ENCODE measurements at places on chromosomes 3 and 15.

DNA sequence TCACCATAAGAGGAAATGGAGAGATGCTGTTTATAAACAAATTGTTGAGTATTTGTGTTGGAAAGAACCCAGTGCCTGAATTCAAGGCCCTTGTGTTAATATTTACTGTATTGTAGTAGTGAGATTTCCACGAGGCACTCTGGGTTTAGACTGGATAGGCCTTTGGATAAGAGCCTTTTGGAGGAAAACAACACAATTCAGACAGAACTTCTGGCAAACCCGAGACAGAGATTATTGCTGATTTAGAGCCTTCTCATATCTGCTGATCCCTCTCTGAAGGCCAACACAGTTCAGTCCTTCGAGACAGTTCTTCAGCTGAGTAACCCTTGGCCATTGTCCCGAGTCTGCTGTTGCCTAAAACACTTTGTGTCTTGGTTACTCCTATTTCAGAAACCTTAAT lies 55.7 kb downstream of the LMCD1 start:
- DNase-seq = no peak

GRCh38 chr3:158354713-158355112 lies 216.3 kb upstream of the MLF1 start:
- peak; percentile 1 for DNase-seq

DNA sequence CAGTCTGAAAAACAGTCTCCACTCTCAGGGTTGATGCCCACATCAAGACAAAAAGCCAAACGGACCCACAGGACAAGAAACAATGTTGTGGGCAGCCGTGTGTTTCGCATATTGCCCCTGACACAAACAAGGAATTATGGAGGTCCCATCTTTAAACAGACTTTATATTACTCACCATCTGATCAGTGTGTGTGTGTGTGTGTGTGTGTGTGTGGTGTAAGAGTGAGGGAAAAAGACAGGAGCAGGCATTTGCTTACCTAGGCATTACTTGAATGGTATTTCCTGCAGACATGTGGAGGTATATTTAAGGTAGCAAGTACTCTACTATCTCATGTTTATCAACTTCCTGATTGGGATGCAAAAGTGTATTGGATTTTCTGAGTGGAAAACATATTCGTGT lies 136.3 kb downstream of the TMCO5A start:
- DNase-seq = no peak

DNA sequence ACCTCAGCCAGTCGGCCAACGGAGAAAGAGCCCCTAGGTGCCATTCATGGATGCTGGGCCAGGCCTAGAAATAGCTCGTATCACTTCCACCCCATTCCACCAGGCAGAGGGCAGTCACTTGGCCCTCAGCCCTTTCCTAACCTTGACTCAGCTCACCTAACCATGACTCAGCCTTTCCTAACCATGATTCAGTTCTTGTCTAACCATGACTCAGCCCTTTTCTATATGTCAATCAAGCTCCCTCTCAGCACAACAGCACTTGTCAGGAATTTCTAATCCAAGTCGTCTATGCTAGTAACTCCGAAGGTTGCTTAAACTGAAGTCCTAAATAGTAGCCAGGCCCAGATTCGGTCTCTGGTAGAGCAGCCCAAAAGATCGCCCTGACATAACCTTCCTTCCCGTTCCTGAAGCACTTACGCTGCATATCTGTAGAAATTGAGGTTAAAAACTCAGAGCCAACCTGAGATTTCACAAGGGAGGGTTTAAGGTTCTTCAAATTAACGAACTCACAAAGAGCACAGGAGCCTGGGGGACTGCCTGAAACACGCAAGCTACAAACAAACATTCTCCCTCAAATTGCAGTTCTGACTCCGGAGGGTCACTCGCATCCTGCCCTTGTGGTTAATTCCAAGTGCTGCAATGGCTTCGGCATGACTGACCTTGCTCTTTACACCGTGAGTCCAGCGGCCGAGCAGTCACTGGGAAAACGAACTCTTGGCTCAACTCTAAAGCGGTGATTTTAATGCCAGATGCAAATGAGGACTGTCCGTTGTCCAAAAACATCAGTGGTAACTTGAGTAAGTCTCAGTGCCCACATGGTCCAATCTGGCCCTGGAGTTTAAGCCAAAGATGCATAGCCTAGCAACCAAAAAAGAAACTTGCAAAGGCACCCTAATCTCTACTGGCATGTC lies 99.9 kb downstream of the ADAMTS17 start:
- no peak for DNase-seq

DNA sequence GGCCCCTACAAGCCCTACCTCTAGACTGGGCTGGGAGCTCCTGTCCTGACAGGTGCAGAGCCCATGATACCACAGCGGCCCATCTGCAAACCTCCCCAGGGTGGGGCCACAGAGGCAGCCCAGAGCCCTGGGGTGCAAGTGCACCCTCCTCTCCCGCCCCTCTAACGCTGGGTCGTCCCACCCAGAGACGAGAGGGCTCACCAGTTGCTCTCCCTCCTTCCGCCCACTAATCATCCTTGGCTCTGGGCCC lies 742 bp downstream of the TNK2 start:
- no peak for DNase-seq

- DNase-seq = no peak
Measured at GRCh38 chr3:160472344-160472743, 22.8 kb upstream of the TRIM59 start.

DNA sequence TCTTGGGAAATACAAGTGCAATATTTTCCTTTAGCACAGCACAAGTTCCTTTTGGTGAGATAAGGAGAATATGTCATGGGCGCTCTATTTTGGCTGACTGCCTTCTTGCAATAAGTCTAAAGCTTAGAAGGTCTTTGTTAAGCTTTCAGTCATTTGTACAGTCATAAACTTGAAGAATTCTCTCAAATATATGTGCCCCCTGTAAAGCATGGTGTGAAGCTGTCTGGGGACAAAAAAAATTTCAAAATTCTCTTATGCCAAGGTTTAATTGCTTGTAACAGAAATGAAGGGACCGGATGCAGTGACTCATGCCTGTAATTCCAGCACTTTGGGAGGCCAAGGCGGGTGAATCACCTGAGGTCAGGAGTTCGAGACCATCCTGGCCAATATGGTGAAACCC lies 21.7 kb upstream of the ARID3B start:
- peak; percentile 28 for DNase-seq

GRCh38 chr3:47985381-47985780 lies 30.8 kb downstream of the MAP4 start:
- peak; percentile 77 for DNase-seq

- DNase-seq = no peak
Measured at GRCh38 chr3:199835-200234, 3.3 kb downstream of the CHL1 start.

GRCh38 chr3:185732782-185733181 lies 92.1 kb downstream of the IGF2BP2 start:
- no peak for DNase-seq

DNA sequence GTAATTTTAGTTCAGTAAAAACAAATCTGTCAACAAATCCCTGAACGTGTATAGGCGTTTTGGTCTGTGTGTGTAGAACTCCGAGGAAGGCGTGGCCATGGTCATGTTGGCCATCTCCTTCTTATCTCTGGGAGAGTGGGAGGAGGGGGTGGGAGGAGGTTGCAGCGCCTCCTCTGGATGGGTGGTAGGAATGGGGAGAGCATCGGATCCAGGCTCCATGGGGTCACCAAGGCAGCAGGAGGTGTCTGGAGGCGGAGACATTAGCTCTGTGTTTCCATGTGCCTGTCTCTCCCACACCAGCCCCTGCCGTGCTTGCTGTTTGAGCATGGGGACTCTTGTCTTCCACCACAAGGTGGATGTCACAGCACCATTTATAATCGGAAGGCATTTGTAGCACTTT lies 34.5 kb upstream of the TRPM1 start:
- no peak for DNase-seq

GRCh38 chr3:42713747-42714146 lies 11.1 kb upstream of the HHATL start:
- no peak for DNase-seq

GRCh38 chr3:28835751-28836150 lies 445.1 kb upstream of the RBMS3 start:
- no peak for DNase-seq
